ENCODE measurements at places on chromosomes 5 and 9. TPM values are rescaled to one million over a fixed set of nuclear protein-coding genes. Genes with fewer than 3 reads are reported as not detected.
A peak's percentile ranks its signal among the peaks of the same experiment; 100 is the strongest.

Gene CENPK
- 87.5 TPM for total RNA-seq

DNA sequence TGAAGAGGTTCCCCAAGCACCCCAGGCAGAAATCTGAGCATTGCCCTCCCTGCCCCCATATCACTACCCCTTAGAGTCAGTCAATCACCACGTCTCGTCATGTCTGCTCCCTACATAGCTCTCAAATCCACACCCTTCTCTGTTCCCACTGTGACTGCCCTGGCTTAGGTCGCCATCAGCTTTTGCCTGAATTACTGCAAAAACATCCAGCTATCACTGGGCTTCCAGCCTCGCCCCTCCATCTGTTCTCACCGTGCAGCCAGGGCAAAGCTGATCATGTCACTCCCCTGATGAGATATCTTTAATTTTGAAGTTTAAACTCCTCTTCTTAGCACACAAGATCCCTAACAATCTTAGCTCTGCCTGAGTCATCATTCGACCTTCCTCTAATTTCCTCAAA is 89.6 kb upstream of the TBC1D2 start:
- H3K4me1 ChIP-seq: no peaks in the 10 kb centered on the region
- no peak overlapping the region for H3K4me3 ChIP-seq
- DNase-seq: no peak
- no peak overlapping the region for H3K27ac ChIP-seq

- no peak overlapping the region for H3K27ac ChIP-seq
- peaks cover under 1% of the 10 kb centered on the region for H3K27me3 ChIP-seq
- no peaks in the 10 kb centered on the region for H3K36me3 ChIP-seq
- no peaks in the 10 kb centered on the region for H3K4me1 ChIP-seq
Observed at GRCh38 chr5:36378551-36378950, 76.8 kb upstream of the RANBP3L start.

GRCh38 chr5:146751054-146751453 is 127.5 kb downstream of the PPP2R2B start:
- peaks cover 2% of the 10 kb centered on the region for H3K36me3 ChIP-seq
- H3K27ac ChIP-seq: peak overlapping the region; percentile 46
- DNase-seq: no peak
- H3K27me3 ChIP-seq: no peaks in the 10 kb centered on the region
- H3K4me3 ChIP-seq: no peak overlapping the region

DNA sequence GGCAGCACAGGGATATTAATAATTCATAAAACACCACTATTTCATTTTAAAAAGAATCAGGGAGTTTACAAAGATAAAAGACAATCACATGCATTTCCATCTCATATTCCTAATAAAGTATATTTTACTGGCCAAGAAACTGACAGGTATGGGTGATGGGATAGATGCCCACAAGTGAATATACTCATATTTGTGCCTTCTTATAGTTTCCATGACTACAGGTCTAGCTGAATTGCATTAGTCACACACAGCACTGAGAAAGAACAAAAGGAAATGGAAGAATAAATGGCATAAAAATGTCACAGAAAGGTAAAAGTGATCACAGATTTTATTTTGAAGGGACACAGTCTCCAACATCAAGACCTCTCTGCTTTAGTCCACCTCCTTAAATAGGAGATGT is 193.5 kb downstream of the PLK2 start:
- H3K4me1 ChIP-seq: no peaks in the 10 kb centered on the region
- peaks cover 9% of the 10 kb centered on the region for H3K27me3 ChIP-seq
- DNase-seq: no peak
- H3K4me3 ChIP-seq: no peak overlapping the region
- H3K36me3 ChIP-seq: no peaks in the 10 kb centered on the region
- H3K27ac ChIP-seq: no peak overlapping the region

DNA sequence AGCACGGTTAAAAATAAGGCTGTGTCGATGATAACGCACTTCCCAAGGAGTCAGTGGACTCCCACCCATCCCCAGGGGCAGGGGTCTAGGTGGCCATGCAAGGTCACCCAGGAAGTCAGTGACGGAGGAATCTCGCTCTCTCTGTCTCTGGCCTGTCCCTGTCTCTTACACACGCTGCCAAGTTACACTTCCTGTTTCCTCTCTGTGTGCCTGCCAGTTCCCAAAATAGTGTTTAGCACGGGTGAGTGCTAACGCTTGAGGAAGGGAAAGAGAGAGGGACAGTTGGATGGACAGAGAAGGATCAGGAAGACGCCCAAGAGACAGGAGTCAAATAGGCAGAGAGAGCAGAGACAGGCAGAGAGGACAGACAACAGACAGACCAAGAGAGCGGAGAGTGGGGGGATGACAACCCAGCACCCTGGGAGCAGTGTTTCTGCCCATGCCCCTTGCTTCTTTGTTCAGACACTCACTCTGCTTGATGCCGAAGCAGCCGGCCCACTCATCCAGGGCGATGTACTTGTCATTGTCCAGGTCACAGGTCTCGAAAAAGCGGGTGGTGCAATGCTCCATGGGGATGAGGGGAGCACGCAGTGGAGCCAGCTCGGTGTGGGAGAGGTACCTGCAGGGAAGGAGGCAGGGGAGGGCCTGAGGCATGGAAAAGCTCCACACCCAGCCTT is 23.0 kb downstream of the SPARC start:
- H3K27ac ChIP-seq: no peak overlapping the region
- DNase-seq: no peak
- H3K36me3 ChIP-seq: no peaks in the 10 kb centered on the region
- H3K4me3 ChIP-seq: no peak overlapping the region
- H3K4me1 ChIP-seq: peaks cover 15% of the 10 kb centered on the region
